ENCODE measurements at places on chromosomes 16 and 17. TPM values are rescaled to one million over a fixed set of nuclear protein-coding genes. Genes with fewer than 3 reads are reported as not detected.

The LPO gene
- total RNA-seq = not detected

The AGRP gene
- total RNA-seq = not detected

The TP53TG3F gene
- 0.29 TPM for total RNA-seq

The OVCA2 gene
- total RNA-seq = 93.3 TPM

The ZG16 gene
- total RNA-seq = not detected

The AANAT gene
- total RNA-seq = not detected

The EFCAB5 gene
- total RNA-seq = 0.23 TPM
